Left renal pelvis (tissue), 4 donors: ENCODE measurements at places on chromosomes 12 and 14. TPM values are rescaled to one million over a fixed set of nuclear protein-coding genes. Genes with fewer than 3 reads are reported as not detected.

FIGNL2 gene
- 5.5 TPM for polyA plus RNA-seq

KRT86 gene
- 0.09 TPM for polyA plus RNA-seq

MDM2 gene
- polyA plus RNA-seq: 76.6 TPM

PGF gene
- 5.7 TPM for polyA plus RNA-seq

GPR65 gene
- polyA plus RNA-seq: 0.56 TPM

STAT2 gene
- 139 TPM for polyA plus RNA-seq

PDZRN4 gene
- polyA plus RNA-seq: 3.1 TPM

SLC25A21 gene
- polyA plus RNA-seq: 2.6 TPM

LMNTD1 gene
- not detected for polyA plus RNA-seq

ADAMTS20 gene
- 0.99 TPM for polyA plus RNA-seq

RFLNA gene
- polyA plus RNA-seq: 7.5 TPM

DNA sequence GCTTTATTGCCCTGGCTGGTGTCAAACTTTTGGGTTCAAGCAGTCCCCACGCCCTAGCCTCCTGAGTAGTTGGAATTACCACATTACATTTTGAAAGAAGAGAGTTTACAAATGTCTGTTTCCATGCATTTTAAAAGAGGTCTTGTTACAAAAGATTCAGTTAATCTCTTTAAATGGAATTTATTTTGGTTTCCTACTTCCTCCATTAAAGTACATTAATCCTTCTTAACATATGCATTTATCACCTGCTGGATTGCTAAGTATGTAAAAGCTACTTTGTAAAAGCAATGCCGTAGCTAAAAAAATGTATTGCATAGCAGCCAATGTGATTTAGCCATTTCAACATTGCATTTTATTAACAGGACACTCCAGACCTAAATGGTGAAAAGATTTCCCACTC lies 80.4 kb downstream of the PDE3A start:
- DNase-seq: no peak

GRCh38 chr14:55426891-55427290 lies 13.5 kb downstream of the TBPL2 start:
- no peak for DNase-seq

GRCh38 chr14:64550621-64551333 lies 1.0 kb downstream of the PPP1R36 start:
- no peak for DNase-seq

- DNase-seq: no peak
Observed at GRCh38 chr12:51997136-51997535, 9.6 kb upstream of the TAMALIN start.

DNA sequence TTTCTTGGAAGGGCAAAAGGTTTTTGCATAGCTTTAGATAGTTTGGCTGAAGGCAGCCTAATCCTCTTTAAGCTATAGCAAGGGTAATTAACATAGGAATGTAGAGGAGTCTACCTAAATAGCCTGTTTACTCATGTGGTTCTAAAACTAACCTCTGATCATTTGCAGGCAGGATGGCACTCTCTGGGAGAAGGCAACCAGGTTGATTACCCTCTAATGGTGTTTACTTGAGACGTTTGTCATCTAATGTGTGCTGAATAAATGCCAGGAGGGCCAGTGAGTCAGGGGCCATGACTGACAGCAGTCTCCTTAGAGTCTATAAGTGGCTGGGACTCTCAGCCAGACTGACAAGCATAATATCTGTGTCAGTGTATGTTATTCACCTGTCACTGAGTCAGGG lies 286.4 kb downstream of the PCNX1 start:
- no peak for DNase-seq

GRCh38 chr12:47942614-47943225 lies 20.7 kb upstream of the TMEM106C start:
- DNase-seq: no peak

GRCh38 chr14:59450716-59451115 lies 14.5 kb downstream of the GPR135 start:
- DNase-seq: no peak

GRCh38 chr12:112126000-112126438 lies 659 bp downstream of the TRAFD1 start:
- DNase-seq: no peak

- no peak for DNase-seq
Observed at GRCh38 chr12:127752802-127753201, 514.2 kb upstream of the TMEM132C start.

GRCh38 chr14:61254808-61255526 lies 26.2 kb downstream of the TMEM30B start:
- no peak for DNase-seq

DNA sequence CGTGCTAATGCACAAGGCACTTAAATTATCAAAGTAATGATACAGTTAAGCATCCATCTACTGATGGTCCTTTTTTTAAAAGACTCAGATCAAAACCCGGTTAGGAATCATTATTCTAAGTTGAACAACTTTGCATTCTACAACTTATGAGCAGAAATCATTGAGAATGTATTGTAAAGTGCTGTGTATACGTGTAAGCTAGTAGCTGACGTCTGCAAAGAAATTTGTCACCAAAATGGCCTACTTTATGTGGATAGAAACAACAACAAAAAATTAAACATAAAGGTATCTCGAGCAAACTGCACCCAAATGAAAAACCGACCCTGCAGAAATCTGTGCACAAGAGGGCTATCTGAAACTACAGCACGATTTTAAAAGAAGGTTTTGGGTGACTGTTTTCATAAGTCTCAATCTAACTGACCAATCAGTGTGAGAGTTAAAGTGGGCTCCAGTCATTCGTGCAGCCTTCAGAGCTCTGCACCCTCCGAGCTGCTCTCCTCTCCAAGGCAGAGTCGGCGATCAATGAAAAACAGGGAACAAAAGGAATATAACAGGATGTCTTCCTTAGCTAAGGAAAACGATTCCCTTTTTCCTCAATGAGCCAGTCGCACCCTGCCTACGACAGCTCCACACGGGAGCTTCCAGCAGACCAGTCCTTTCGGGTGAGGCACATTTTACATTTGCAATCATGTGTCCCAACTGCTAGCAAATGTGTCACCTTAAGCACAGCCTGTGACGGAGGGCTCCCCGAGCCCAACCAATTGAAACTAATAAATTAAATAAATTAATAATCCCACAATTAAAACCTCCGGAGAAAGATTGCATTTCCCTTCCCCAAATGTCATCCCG lies 200.7 kb upstream of the FOXN3 start:
- DNase-seq: no peak

DNA sequence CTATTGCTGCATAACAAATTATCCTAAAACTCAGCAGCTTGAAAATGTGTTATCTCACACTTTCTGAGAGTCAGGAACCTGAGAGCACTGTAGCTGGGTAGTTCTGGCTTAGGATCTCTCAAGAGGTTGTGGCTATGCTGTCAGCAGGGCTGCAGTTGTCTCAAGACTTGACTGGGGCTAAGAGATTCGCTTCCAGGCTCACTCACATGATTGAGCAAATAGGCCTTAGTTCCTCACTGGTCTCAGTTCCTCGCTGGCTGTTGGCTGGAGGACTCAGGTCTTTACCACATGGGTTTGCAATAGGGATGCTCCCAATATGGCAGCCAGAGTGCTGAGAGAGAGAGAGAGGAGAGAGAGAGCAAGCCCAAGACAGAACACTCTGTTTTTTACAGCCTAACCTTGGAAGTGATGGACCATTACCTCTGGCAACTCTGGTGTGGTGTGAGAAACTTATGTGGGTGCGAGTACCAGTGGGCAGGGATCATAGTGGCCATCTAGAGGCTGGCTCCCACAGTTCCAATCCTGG lies 15.9 kb upstream of the DHRS2 start:
- no peak for DNase-seq

DNA sequence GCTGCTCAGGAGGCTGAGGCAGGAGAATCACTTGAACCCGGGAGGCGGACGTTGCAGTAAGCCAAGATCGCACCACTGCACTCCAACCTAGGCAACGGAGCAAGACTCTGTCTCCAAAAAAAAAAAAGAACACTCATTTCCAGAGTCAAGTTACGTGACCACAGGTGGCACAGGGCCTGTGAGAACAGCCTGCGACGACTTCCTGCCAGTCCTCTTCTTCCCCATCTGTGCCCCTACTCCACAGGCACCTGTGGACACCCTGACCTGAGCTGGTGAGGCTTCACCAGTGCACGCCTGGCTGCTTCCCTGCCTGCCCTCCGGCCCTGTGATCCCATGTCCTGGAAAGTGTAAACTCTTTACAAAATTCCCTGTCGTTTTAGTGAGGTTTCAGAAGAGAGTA lies 77.7 kb downstream of the PPP2R5C start:
- DNase-seq: no peak

DNA sequence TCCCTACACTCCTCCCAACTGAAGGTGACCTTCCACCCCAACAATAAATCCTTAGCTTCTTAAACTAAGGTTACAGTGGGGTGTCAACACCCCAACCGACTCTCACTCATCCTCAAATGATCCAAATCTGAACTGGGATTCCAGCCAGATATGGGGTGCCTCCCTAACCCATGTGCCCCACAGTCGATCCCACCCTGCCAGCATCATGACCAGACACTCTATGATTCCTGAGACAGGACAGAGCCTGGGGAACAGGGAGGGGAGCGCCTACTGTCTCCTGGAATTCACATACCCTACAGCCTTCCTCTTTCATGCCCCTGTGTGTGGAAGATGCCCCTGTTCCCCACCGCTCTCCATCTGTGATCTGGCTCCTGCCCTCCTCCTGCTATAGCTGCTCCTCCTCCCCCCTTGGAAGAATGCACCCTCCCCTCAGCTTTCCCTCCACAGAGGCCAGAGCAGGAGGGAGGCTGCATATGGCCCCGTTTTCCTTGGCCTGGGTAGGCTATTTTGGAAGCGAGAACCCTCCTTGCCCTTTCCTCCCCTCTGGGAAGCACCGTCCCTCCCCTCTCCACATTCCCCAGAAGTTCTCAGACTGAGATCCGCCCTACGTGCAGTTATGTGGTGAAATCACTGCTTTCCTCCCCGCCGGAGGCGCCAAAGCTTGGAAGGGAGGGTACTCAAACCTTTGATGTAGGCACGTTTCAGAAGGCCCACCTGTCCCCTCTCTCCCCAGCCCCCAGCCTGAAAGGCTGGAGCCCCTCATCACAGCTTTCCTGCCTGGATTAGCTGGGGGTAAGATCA lies 48.0 kb downstream of the SMUG1 start:
- no peak for DNase-seq

DNA sequence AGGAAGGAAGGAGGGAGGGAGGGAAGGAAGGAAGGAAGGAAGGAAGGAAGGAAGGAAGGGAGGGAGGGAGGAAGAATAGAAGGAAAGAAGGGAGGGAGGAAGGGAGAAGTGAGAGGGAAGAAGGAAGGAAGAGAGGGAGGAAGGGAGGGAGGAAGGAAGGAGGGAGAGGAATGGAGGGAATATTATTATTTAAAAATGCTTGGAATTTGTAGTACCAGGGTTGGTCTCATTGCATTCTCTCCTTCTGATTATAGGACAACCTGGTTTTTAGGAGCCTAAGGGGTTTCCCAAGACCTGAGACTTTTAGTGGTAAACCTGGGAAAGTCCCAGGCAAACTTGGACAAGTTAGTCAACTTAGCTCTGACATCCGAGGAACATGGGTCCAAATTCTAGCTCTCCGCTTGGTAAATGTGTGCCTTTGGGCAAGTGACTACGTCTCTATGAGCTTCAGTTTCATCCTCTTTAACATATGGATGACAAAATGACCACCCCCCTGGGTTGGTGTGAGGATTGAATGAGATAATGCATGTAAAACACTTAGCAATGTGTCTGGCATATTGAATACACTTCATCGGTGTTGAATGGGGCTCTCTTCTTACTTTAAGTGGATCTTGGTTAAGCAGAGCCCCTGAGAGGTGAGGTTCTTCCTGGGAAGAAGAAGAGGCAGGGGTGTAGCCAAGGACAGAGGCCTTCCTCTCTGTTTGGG lies 690.7 kb upstream of the TBX3 start:
- no peak for DNase-seq

- no peak for DNase-seq
Observed at GRCh38 chr12:51773145-51773869, 75.2 kb downstream of the FIGNL2 start.

- no peak for DNase-seq
Observed at GRCh38 chr12:16228067-16228466, 49.4 kb downstream of the SLC15A5 start.

DNA sequence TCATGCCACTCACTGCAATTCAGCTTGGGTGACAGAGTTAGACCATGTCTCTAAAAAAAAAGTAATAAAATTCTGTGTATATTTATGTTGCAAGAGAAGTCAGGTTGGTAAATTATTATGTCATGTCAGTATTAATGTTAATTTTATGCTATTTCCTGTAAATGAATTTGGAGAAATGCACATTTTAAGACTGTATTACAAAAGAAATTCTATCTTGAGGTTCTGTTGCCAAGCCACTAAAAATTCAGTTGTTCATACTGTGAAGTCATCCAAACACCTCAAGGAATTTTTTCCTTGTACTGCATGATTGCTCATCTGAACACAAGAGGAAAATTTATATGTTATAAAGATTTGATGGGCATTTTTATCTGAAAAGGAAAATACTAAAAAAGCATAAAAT lies 23.3 kb upstream of the HMGA2 start:
- DNase-seq: no peak

- no peak for DNase-seq
Observed at GRCh38 chr12:78176643-78177042, 345.9 kb downstream of the NAV3 start.

DNA sequence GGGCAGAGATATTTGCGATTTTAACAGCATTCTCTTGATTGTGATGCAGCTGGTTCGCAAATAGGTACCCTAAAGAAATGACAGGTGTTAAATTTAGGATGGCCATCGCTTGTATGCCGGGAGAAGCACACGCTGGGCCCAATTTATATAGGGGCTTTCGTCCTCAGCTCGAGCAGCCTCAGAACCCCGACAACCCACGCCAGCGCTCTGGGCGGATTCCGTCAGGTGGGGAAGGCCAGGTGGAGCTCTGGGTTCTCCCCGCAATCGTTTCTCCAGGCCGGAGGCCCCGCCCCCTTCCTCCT lies 271 bp upstream of the PSEN1 start:
- DNase-seq: no peak

- no peak for DNase-seq
Observed at GRCh38 chr14:64012720-64013119, 159.9 kb downstream of the SYNE2 start.

DNA sequence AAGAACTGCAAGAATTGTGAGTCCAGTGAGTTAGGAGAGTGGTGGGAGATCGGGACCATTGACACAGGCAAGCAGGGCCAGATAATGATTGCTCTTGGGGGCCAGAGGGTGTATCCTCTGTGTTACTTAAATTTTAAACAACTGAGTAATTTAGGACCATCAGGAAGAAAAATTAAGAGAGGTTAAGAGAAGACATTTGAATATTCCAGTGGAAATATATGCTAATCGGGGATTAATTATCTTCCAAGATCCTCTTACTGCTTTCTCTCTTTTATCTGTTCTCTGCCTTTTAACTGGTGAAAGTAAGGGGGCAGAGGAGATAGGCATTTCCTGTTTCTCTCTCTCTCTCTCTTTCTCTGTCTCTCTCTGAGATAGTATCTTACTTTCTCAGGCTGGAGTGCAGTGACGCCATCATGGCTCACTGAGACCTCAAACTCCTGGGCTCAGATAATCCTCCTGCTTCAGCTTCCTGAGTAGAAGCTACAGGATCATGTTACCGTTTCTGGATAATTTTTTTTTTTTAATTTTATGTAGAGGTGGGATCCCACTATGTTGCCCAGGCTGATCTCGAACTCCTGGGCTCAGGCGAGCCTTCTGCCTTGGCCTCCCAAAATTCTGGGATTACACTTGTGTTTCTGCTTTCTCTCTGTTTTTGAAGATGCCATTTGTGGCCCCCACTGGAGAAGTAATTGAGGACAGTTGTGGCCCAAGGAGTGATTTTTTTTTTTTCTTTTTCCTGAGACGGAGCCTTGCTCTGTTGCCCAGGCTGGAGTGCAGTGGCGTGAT lies 85.1 kb downstream of the DIP2B start:
- no peak for DNase-seq
